ENCODE measurements at places on chromosomes 4 and X.

GRCh38 chr4:8391972-8392371 lies 48.6 kb downstream of the ACOX3 start:
- peak; percentile 72 for DNase-seq

DNA sequence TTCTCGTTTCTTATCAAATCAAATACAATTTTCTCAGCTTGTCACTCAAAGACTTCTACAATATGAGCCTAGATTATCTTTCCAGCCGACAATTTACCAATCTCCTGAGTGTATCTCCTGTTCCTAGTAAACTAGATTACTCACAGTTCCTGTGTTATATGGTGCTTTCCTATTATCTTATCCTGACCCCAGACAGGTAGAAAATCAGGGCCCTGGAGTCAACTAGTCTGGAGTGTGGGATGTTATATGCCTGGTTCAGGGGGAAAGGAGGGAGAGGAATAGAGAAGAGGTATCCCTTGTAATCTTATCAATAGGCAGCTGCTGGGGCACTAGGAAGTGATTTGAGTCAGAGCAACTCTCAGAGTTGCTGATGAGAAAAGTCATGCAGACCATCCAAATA lies 127.1 kb downstream of the SLC7A11 start:
- DNase-seq: no peak

GRCh38 chrX:152899874-152900719 lies 2.2 kb downstream of the ZNF185 start:
- no peak for DNase-seq

GRCh38 chr4:160717848-160718247 lies 1446.0 kb downstream of the FSTL5 start:
- no peak for DNase-seq

DNA sequence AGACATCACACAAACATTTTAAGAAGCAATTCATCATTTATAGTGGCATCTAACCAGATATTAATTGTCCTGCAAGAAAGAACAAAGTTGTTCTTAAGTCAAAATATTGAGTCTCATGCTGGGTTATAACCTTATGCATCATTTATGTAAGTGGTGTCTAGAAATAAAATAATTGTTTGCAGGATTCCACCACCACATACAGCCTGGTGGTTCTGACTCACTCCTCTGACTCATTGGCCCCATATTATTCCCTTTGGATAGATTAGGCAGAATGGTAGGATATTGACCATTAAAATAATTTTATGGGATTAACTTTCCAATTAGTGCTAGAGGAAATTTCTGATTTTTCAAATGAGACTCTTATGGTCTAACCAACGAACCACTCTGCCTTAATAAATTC lies 384.5 kb downstream of the GRXCR1 start:
- DNase-seq: no peak

- no peak for DNase-seq
Observed at GRCh38 chrX:72296991-72297390, 8.7 kb downstream of the CITED1 start.

DNA sequence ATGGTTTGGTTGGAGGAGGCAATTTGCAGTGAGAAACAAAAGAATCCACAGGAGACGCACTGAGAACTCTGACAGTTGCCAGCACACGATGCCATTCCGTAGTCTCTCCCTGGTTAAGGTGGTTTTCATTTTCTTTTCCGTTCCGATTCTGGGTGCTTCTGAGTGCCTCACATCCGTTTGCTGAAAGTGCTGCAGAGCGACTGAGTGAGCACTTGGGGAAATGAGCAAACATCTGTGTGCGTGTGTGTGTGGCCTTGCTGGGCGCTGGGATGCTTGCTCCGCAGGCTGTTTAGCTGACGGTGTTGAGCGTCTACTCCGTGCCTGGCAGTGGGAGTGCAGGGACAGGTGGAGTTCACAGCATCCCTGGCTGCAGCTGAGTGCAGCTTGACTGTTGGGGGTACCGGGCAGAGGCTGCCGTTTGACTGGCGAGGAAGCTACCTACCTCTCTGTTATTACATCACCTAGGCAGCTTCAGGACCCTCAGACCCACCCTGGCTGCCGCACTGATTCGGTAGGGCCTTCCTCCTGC lies 49.3 kb downstream of the SORCS2 start:
- DNase-seq: no peak

All from AG04450 (cell line).